GM03348 (cell line): ENCODE measurements at places on chromosomes 11 and 22.

GRCh38 chr11:107819361-107820014 is 39.1 kb downstream of the SLC35F2 start:
- DNase-seq = no peak

- peak; percentile 33 for DNase-seq
Measured at GRCh38 chr11:114154271-114155047, 94.9 kb downstream of the ZBTB16 start.

- DNase-seq = no peak
Measured at GRCh38 chr22:24059793-24060192, 48.7 kb downstream of the CABIN1 start.

GRCh38 chr11:44727114-44727372 is 281 bp downstream of the TSPAN18 start:
- DNase-seq = no peak

DNA sequence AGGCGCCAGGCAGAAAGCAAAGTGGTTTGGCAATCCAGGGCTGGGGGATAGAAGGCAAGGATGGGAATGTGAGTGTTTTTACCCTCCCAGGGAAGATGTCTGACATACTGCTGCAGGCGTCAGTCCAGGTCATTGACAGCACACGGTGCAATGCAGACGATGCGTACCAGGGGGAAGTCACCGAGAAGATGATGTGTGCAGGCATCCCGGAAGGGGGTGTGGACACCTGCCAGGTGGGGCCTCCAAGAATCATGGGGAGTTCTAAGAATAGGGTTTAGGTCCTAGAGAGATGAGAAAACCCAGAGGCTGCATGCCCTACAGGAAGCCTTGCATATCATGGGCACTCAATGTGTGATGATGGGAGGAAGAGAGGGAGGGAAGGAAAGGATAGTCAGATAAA is 28.3 kb upstream of the SMIM35 start:
- DNase-seq = no peak
